ENCODE measurements at places on chromosomes 13 and 19.

- DNase-seq: no peak
These were observed 377.2 kb upstream of the GPC6 start for GRCh38 chr13:92849381-92849780.

DNA sequence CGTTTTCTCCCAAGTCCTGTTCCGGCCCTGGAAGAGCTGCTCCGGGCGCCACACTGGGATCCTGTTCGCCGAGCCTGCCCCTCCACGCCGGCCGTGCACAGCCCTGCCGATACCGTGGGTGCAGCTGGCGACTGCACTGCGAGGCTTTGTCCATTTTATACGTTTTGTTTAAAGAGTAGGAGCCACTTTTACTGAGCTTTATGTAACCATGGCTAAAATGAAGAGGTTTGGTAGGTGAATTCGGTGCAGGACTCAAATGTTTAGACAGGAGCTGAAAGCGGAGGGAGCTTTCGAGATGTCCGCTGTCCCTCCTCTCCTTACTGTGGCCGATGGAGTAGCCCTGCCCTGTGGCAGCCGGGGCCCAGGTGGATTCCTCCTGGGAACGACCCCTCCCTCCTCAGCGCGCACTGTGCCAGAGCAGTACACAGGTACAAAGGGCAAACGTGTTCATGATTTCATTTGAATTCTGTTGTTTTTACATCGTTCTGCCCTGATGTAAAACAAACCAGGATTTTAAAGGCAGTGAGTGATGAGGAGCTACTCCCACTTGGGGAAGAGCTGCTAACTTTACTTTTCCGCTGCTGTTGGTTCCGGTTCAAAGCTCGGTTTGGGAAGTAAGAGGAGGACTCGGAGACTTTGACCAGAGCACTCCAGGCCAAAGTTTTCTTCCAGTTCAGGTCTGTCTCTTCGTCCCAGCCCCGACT, 1.7 kb downstream of the COL4A2 start:
- DNase-seq: no peak

- DNase-seq: no peak
These were observed 534.1 kb downstream of the PCDH17 start for GRCh38 chr13:58165617-58166016.

DNA sequence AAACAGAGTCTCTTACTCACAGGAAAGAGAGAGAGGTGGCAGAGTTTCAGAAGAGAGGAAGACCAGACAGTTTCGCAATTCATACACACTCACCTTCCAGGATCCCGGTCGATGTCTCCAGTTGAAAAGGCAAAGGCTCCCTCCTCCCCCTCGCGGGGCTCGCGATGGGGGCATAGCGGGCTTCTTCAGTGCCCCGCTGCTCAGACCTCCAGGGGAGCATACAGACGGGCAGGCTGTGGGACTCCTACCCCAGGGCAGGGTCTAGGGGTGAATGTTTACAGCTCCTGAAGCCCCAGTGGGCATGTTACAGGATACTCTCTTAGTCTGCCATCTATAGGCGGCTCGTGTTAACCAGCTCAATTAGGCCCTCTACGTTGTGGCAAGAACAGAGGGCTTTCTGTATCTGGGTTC, 139.2 kb downstream of the SLITRK5 start:
- no peak for DNase-seq

- no peak for DNase-seq
These were observed 36.6 kb upstream of the MED4 start for GRCh38 chr13:48131533-48131932.

- DNase-seq: no peak
These were observed 2862.8 kb upstream of the PCDH20 start for GRCh38 chr13:64278493-64278892.

DNA sequence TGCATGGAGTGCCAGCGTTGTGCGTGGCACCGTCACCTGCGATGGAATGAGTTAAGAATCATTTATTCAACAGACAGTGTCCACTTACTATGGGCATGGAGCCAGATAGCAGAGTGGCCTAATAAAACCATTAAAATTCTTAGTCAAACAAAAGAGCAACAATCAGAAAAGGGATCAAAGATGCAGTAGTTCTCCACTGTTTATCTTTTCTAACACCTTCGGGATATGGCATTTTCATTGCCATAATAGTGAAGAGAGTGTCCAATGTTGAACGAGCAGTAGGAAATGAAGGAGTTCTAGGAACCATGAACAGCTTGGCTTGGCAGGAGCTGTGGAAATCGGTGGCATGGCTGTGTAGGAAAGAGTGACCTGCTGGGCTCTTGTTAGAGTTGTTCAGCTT, 2.0 kb downstream of the TNFSF11 start:
- DNase-seq: no peak

DNA sequence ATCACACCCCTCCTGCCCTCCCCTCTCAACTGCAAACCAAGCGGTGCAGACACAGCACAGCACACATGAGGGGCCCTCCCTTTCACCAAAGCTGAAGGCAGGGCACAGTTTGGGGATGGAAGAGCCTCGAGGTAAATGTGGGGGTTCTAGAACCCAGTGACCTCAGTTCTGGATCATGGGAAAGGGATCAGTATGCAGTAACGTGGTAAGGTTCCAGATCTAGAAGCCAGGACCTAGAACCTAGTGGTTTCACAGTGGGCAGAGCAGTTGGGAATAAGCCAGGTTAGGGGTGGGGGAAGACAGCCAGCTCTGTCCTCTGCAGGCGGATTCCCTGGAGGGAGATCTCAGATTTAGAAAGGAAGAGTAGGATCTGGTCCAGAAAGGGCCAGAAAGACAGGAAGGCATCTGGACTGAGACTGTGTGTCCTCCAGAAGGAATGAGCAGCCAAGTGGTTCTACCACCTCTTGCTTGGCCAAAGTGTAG, 3.1 kb downstream of the FTL start:
- DNase-seq: peak; percentile 45

DNA sequence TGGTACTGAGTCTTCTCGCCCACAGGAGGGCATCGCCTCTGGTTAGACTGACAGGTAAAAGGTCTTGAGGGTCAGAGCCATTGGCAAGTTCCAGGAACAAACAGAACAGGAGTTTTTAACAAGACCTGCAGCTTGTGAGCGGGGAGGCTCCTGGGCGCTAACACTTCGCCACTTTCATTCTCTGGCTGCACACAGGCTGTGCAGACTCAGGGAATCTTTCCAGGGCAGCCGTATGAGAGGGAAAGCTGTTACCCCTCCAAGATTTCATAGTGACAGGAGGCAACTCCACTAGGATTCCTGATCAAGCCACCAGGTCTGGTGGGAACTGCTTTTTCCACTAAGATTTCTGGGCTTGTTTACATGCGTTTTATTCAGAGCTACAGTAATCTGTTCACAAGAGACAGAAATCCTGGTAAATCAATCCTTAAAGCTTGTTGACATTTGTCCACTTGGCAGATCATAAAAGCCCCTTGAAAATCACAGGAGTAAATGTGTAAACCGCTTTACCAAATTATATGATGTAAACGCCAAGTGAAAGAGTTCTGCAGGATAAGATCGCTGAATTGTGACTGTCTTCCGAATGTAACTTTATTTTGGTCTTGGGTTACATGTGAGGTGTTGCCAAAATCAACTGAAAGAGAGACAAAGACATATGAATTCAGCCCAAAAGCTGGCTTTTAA, 190.6 kb downstream of the MZT1 start:
- no peak for DNase-seq

DNA sequence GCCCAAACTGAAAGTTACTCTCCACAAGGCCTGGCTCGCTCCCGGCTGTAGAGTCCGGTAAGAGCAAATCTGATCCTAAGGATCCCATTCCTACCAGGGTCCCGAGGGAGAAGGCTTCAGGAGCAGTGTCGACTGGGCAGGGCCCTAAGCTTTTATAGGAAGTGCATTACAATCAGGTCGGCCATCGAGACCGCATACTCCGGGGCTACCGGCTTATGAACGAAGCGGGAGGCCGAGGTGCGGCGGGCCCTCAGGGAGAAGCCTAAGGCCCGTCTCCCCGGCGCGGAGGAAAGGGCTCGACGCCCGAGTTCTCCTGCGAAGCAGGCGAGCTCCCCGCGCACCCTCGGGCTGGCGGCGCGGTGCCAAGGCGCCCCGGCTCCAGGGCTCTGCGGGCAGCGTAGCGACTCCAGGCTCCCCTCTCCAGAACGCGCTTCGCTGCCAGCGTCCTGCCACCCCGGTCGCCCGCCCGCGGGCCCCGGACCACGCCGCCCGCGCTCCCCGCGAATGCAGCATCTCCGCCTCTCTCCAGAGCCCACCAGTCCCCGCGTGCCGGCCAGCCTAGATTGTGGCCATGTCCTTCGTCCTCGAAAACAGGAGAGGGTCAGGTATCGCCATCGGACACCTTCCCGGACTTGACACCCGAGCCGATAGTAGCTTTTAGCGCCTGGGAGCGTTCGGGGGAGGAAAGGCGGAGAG, 1.4 kb downstream of the EFNB2 start:
- no peak for DNase-seq

DNA sequence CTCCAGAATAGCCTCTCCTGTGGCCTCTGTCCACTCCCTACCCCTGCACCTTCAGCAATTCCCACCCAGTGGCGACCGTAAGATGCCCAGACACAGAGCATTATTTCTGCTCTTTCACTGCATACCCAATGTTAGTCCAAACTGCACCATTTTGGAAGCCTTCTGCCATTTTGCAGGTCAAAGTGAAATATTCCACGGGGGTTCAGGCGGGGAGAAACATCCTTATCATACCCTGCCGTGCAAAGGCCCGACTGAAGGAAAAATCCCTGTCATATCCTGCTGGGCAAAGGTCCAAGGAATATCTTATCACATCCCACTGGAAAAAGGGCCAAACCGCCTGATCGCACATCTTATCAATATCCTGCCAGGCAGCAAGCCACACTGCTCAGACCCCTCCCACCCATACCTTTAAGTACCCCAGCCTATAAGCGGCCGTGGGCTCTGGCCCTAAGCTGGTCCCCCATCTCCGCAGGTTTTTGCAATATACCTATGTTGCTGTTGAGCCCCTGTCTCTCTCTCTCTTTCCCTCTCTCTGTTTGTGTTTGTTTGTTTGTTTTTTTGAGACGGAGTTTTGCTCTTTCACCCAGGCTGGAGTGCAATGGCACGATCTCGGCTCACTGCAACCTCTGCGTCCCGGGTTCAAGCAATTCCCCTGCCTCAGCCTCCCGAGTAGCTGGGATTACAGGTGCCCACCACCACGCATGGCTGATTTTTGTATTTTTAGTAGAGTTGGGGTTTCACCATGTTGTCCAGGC, 18.2 kb downstream of the CLEC11A start:
- DNase-seq: no peak

GRCh38 chr13:111534751-111535522, 214.5 kb downstream of the TEX29 start:
- DNase-seq: no peak

DNA sequence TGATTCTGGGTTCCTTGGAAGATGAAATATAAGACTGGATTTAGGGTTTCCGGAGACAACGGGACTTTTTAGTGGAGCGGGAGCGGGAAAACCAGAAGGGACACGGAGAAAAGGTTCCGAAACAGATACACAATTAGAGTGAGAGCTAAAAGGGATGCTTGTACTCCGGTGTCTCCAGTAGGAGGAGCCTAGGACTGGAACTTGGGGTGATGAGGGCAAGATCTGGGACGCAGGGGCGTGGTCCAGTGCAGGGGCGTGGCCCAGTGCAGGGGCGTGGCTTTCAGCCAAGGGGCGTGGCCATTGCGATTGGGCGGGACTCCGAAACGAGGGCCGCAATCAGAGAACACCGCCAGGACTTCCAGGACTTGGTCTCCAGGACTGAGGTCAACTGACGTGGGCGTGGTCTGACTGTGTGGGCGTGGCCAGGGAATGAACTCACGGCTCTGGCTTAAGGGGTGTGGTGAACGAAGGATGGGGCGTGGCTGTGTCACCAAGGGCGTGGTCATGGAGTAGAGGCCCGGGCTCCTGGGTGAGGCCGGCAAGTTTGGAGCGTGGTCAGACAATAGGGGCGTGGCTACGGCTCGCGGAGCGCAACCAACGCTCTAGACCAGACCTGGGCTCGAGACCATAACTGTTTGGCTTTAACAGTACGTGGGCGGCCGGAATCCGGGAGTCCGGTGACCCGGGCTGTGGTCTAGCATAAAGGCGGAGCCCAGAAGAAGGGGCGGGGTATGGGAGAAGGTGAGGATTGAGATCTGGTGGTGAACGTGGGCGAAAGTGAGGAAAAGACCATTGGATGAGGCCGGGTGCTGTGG, at the start of gene DKKL1:
Gene DKKL1, plus strand, starts transcription at position 610 of the 815 bp plus-strand sequence. Its CDS starts 122 bp downstream, at position 732.
- DNase-seq: peak; percentile 91

DNA sequence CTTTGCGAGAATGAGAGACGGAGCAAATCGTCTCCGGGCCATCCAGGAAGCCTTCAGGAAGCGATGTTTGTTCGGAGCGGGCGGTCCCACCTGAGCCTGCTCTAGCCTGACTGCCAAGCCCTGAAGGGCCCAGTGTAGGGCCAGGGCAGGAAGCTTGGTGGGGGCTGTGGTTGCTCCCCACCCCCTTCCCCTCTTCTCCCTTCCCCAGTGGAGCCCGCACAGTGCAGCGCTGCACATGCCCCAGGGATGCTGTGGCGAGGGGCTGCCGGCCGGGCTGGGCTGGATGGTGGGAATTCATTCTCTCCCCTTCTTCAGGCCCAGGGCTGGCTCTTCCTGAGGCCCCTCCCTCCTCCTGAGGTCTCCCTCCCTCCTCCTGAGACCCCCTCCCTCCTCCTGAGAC, 7.1 kb upstream of the GRTP1 start:
- no peak for DNase-seq

GRCh38 chr19:55580628-55581144, at the start of gene ZNF579:
Gene ZNF579 (minus strand): TSS chr19:55580848. CDS start chr19:55579639, 1,209 bp downstream.
- DNase-seq: peak; percentile 79

- no peak for DNase-seq
These were observed 210.8 kb upstream of the STARD13 start for GRCh38 chr13:33496336-33496735.

DNA sequence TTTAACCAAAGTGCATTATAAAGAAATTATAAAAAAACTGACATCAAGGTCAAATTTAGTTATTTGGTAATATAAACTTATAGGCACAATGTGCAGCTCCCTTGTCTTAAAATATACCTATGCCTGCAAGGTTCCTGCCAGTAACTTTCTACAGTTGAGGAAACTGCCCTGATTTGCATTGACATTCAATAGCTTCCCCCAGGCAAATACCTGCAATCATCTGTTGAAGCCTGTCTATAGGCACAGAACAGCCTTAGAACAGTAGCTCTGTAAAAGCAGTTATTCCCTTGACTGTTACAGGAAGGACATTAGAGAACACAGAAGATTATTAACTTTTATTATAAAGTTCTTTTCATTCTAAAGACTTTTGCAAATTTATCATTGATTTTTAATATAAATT, 1239.5 kb downstream of the PCDH9 start:
- no peak for DNase-seq
